Lower lobe of right lung (tissue), 2 donors: ENCODE measurements at places on chromosomes 7 and 10. TPM values are rescaled to one million over a fixed set of nuclear protein-coding genes. Genes with fewer than 3 reads are reported as not detected.

DNA sequence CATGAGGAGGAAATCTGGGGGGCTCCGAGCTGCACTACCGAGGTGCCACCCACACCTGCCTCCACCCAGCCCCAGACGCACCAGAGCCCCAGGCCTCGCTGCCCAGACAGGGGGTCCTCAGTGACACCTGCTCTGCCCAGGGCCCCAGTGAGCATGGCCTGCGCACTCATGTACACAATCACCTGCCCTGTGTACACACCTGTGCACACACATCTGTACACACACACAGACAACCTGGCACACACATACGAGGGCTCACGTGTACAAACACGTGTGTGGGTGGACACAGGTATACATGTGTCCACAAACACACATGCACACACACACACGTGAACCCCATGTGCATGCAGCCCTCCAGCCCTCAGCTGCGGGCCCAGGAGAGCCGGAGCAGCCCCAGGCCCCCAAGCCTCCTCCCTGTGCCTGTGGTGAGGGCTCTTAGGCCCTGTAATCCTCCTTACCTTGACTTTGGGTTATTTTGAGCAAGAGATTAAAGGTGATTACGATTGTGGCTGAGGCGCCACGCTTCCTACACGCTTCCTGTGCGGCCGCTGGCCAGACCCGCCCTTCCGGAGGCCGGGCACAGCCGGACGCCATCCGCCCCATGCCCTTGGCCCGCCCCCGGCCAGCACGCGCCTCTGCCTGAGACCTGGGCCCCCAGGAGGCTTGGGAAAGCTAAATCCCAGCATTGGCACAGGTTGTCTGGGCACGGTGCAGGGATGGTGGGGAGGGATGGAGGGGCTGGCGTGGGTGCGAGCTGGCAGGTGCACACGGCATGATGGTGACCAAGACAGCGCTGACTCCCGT, 71.9 kb downstream of the ELFN1 start:
- H3K4me1 ChIP-seq = peaks cover 22% of the 10 kb centered on the region
- no peak overlapping the region for H3K27ac ChIP-seq
- peaks cover 8% of the 10 kb centered on the region for H3K27me3 ChIP-seq
- H3K36me3 ChIP-seq = no peaks in the 10 kb centered on the region
- H3K4me3 ChIP-seq = peak overlapping the region; percentile 32

- DNase-seq = no peak
- no peaks in the 10 kb centered on the region for H3K27me3 ChIP-seq
- no peak overlapping the region for H3K4me3 ChIP-seq
- H3K4me1 ChIP-seq = no peaks in the 10 kb centered on the region
These were observed 231.8 kb upstream of the FOXP2 start for GRCh38 chr7:114182837-114183236.

The OPN4 gene
- not detected for total RNA-seq

The MGAM2 gene
- total RNA-seq = 1.4 TPM

The TRIM24 gene
- 25.8 TPM for total RNA-seq

DNA sequence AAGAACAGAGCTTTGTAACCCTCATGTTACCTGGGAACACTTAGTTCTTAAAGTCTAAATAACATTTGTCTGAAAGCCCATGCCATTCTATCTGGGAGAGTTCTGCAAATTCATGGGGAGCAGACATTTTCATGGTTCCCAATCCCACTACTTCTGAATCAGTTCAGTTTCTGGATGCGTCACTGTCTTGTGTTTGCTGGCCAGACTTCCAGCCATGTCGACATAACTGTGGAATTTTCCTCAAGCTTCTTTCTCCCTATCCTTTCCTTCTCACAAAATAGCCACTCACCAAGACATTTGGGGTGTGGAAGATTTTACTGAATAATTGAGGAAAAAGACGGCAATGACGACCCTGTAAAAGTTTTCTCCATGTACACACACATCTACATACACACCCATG, 272.5 kb downstream of the NEBL start:
- peaks cover 13% of the 10 kb centered on the region for H3K4me1 ChIP-seq
- no peaks in the 10 kb centered on the region for H3K27me3 ChIP-seq
- no peak overlapping the region for H3K4me3 ChIP-seq
- DNase-seq = no peak

- no peak for DNase-seq
- peak overlapping the region; percentile 53 for H3K4me3 ChIP-seq
These were observed 21.8 kb downstream of the FGFBP3 start for GRCh38 chr10:91887272-91888076.

DNA sequence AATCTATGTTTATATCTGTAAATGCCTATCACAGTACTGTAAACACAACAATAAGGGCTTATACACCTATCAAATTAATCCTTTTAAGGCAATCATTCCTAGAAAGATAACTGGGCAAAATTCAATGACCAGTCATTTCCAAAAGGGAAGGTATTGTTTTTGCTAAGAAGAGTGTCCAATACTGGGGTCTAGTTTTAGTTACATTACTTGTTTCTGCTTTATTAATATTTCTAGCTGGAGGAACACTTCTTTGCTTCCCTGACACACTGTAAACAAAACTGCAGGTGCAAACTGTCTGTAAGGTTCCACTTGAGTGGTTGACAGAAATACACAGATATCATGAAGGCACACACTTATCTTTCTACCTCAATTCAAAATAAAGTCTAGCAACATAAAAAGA, 84.2 kb upstream of the FAM133B start:
- no peak for DNase-seq
- no peaks in the 10 kb centered on the region for H3K4me1 ChIP-seq
- no peaks in the 10 kb centered on the region for H3K36me3 ChIP-seq
- no peak overlapping the region for H3K27ac ChIP-seq

GRCh38 chr10:101284744-101285463, 55.6 kb upstream of the LBX1 start:
- no peak overlapping the region for H3K4me3 ChIP-seq
- no peak overlapping the region for H3K27ac ChIP-seq
- peaks cover 81% of the 10 kb centered on the region for H3K27me3 ChIP-seq
- peaks cover 3% of the 10 kb centered on the region for H3K4me1 ChIP-seq

DNA sequence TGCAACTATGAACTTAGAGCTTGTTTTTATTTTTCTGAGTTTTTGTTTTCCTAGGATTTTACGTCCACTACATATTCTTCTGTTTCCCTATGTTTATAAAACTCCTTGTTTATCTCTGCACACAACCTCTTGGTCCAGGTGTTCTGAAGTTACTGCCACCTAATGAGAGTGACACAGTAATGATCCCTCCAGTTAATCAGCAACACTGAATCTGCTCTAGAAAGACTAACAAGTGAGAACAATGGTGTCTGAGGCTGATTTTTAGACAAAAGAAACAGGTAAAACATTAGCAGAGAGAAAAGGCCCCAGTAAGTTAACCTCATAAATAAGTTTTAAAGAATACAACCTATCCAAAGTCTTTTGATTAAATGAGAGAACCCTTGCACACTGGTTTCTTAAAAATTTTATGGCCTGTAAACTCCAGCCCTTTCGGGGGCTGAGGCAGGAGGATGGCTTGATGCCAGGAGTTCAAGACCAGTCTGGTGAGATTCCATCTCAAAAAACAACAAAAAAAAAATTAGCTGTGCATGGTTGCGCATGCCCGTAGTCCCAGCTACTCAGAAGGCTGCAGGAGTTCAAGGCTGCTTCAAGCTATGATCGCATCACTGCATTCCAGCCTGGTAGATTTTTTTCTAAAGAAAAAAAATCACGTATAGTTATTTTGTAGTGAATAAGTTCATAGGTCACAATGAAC, 397.6 kb downstream of the MAGI2 start:
- H3K27ac ChIP-seq = no peak overlapping the region
- H3K36me3 ChIP-seq = no peaks in the 10 kb centered on the region
- H3K27me3 ChIP-seq = no peaks in the 10 kb centered on the region
- DNase-seq = no peak
- H3K4me3 ChIP-seq = no peak overlapping the region
- H3K4me1 ChIP-seq = no peaks in the 10 kb centered on the region
